ENCODE measurements at places on chromosomes 2 and 18. TPM values are rescaled to one million over a fixed set of nuclear protein-coding genes. Genes with fewer than 3 reads are reported as not detected.

GRCh38 chr2:217790195-217790594 is 212.6 kb downstream of the TNS1 start:
- no peak for DNase-seq

- no peak for DNase-seq
Measured at GRCh38 chr2:224469374-224469964, 67.6 kb upstream of the FAM124B start.

DNA sequence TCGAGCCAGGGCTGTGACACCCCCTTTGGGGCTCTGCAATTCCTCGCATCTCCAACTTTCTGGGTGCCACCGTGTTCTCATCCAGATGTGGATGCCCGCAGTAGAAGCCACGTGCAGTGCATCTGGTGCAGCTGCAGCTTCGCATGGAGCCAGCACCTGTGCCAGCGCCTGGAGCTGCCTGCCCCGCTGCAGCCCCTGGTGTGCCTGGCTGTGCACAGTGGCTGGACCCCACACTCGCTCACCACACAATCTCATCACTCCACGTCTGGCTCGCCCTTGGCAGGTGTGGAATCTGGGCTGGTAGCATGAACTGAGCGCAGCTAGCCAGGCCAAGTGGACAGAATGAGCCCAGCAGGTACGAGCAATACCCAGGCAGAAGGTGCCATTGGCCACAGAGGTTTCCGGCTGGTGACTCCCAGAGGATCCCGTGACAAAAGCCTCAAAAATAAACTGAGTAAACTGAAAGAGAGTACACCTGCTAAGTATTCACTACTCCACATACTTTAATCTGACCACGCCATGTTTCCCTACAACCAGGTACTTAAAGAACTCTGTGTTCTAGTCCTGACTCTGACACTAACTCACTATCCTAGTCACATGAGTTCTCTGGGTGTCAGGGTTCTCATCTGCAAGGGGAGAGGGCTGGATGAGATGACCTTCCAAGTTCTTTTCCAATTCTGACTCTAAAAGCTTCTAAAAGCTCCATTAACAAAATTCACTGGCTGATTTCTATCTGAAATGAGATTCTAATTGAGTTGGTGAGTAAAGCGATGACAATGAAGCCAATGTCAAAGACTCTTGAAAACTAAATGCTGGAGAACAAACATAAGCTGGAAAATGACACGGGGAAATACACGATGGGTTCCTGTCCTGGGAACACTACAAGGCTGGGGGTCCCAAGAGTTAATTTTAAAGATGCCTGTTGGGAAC is 37.1 kb downstream of the RNF152 start:
- no peak for DNase-seq

DNA sequence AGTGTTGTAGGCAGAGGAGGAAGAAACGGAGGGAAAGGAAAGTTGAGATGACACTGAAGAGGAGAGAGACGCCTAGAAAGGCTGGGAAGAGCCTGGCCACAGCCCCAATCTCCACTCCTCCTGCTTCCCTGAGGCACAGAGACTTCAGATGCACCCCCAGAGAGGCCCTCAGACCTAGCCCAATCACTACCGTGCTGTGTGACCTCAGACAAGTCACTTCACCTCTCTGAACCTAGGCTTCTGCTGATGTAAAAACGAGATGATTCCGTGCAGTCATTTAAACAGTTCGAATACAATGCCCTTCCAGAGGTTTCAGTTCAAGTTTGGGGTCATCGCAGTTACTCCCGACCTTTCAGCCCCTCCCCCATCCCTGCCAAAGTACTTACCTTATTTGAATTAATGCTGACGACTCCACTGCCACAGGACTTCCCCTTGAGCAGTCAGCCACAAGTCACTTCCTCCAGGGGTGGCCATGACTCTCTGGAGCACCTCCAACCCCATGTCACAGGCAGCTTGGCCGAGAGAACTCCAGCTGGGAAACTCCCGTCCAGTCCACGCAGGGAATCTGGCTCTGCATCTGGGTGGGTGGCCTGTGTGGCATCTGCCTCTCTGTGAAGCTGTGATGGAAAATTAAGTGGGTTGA is 105.2 kb upstream of the ID2 start:
- DNase-seq, result no peak

DNA sequence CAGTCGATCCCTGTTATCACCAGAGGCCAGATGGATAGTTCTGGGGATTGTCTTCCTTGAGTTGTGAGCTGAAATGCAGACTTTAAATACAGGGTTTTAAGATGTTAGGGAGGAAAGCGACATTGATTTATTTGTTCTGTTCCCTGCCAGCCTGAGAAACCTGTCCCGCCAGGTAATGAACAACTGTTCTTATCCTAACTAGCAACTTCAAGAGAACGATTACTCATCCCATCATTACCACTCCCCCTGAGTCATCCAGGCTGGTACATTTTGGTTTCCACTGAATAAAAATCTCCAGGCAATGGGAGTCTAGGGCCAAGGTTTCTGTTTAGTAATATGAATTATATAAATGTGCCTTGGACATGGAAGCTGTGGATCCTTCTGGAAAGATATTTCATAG is 131.2 kb downstream of the LYPD6B start:
- DNase-seq, result no peak

DNA sequence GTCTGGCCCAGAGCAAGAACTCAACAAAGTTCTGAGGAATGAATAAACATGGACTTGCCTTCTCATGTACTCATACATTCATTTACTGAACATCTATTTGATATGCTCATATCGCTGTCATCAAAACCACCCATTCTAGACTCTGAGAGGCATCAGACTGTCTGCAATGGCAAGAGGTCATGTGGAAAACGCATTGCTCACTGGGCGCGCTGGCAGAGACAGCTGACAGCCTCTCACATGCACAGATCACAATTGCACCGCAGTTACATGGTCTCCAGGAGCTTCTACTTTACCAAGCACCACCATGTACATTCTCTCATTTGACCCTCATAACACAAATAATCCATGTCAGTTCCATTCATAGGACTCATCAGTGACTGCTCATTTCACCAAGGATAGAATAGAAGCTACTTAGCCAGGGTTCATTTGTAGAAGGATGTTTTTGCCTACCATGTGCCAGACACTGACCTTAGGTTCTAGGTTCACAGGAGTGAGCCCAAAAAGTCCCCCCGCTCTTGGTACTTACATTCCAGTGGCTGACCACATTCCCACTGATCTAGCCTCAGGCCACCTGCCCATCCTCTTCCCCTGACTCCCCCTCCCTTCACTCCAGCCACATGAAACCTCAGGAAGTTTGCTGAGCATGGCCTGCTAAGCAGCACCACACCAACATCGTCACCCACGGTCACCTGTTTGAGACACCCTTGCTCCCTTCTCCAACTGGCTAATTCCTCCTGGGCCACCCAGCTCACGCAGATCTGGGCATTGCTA is 6.1 kb downstream of the FAM124B start:
- no peak for DNase-seq

- no peak for DNase-seq
Measured at GRCh38 chr2:216346781-216347180, 25.5 kb downstream of the MARCHF4 start.

- no peak for DNase-seq
Measured at GRCh38 chr2:582792-583528, 94.2 kb downstream of the TMEM18 start.

- no peak for DNase-seq
Measured at GRCh38 chr2:203185864-203186263, 53.0 kb upstream of the CYP20A1 start.

The ZNF532 gene
- 31.2 TPM for total RNA-seq

The CAVIN2 gene
- total RNA-seq, result 12.8 TPM

The RGPD4 gene
- not detected for total RNA-seq
